ENCODE measurements at places on chromosomes 1 and 21.

GRCh38 chr1:200035956-200036618, 8.6 kb downstream of the NR5A2 start:
- DNase-seq: no peak

DNA sequence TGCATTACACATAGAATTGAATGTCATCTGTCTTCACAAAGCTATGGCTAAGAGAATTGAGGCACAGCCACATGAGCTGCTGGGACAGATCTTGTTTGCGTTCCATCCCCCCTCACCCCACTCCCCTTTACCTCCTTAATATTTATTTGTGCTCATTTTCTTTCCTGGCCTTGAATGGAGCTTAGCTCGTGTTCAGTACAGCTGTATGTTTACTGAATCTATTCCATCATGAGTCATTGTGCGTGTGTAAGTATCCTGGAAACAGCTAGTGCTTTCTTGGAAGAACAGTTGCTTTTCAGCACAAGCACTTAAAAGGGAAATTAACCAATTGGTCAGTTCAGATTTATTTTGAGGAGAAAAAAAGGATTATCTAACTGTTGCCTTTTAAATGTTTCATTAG, 14.7 kb downstream of the PROX1 start:
- DNase-seq: no peak

DNA sequence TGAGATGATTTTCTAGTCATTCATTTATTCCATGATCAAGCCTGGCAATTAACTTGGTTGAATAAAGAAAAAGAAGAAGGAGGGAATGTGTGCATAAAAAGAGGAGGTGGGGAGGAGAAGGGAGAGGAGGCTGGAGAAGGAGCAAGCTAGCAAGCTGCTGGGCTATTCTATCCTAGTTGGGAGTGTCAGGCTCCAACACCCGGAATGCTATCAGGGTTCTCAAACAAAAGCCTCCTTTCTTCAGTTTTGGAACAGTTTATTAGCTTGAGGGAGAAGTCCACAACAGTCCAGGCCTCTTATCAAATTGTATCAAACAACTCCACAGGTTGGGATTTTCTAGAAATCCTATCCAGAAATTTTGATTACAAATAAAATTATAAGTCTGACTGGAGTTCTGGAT, 80.0 kb downstream of the BCAR3 start:
- no peak for DNase-seq

DNA sequence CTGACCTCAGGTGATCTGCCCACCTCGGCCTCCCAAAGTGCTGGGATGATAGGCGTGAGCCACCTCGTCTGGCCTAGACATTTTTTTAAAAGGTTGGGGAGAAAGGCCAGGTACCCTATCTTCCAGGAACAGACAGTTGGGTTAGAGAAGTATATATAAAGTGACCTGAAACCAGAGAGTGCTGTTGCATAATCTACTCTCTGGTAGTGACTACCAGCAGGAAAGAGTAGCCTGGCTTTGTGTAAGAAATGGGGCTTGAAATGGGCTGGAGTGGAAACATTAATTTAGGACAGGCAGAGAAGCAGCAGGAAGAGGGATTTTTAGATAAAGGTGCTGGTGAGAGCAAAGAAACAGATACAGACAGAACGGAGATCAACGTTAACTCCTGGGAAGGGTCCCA, 125.8 kb upstream of the HOOK1 start:
- DNase-seq: no peak

Measured in amniotic stem cell (primary cell).